ENCODE measurements at places on chromosomes 4 and X.
A peak's percentile ranks its signal among the peaks of the same experiment; 100 is the strongest.

- DNase-seq = no peak
Observed at GRCh38 chr4:10442976-10443375, 14.2 kb downstream of the ZNF518B start.

GRCh38 chrX:108712886-108713285, 23.5 kb downstream of the IRS4 start:
- DNase-seq = no peak

GRCh38 chrX:45628041-45628440, 427.4 kb upstream of the DIPK2B start:
- DNase-seq = no peak

DNA sequence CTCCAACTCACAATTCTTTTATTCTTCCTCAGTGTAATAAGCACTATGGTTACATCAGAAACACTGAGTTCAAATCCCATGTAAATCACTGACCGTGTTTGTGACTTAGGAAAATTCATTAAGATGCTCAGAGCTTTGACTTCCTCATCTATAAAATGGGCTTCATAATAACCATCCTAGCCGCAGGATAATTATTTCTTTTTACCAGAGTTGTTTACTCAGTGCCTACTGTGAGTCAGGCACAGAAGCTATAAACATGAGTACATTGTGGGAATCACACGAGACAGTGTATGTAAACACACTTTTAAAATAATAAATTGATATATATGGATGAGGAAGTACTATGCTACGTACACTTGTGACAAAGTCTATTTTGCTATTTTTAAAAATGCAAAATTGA, 296.3 kb upstream of the TENM3 start:
- DNase-seq = no peak

DNA sequence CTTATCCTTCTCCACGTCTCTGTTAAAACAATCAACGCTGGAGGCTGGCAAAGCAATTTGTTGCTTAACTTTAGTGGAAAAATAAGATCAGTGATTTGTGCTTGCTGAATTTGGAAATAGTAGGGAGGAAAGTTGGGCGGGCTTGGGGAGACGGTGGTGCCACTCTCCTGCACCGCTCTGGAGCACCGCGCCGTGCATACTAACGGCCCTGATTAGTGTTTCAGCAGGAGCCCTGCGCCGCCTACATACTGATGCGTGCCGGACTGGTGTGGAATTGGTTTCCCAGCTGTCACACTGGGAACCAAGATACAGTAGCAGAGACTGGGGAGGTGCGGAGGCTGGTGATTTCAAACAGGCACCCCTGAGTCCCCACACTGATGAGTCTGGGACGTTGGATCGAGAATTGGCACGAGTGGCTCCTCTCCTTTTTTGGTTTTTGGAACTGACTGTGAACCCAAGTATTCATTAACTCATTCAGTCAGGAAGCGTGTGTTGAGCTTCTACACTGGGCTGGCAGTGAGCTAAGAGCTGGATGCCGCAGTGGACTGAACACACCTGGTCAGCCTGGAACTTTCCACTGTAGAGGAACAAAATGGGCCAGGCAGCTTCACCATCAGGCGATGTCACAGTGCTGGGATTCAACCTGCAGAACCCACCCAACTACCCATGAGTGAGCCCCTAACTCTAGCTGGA, 29.0 kb upstream of the PSAPL1 start:
- no peak for DNase-seq

DNA sequence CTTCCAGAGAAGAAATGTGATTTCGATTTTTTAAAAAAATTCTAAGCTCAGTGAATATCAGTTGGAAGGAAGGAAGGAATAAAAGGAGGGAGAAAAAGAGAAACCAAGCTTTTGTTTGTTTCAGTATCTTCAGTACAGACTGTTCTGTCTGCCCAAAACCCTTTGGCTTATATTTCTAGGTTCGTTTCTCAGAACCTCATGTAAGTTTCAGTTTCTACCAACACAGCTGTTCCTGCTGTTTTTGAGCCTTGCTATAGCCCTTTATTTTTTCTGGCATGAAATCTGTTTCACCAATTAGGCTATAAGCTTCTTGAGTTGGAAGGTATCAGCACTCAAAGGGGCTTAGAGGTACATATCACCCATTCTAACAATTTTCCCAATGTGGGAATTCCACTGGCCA, 157.9 kb downstream of the GBA3 start:
- no peak for DNase-seq

DNA sequence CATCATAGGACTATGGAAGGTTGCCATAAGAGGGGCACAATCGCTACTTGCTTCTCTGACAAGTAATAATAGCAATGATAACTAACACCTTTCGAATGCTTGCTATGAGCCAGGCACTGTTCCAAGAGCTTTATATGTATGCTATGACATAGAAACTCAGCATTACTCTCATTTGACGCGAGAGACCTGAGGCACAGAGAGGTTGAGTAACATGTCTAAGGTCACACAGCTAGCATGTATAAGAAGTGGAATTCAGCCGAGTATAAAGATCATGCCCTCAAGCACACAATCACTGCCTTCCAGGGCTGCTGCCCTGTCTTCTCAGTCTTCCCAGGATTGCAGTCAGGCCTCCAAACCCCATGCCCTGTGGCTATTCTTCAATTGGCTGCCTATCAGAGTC, 19.5 kb downstream of the PJA1 start:
- DNase-seq = no peak

- DNase-seq = no peak
Observed at GRCh38 chr4:181017038-181017437, 1226.2 kb upstream of the TENM3 start.

DNA sequence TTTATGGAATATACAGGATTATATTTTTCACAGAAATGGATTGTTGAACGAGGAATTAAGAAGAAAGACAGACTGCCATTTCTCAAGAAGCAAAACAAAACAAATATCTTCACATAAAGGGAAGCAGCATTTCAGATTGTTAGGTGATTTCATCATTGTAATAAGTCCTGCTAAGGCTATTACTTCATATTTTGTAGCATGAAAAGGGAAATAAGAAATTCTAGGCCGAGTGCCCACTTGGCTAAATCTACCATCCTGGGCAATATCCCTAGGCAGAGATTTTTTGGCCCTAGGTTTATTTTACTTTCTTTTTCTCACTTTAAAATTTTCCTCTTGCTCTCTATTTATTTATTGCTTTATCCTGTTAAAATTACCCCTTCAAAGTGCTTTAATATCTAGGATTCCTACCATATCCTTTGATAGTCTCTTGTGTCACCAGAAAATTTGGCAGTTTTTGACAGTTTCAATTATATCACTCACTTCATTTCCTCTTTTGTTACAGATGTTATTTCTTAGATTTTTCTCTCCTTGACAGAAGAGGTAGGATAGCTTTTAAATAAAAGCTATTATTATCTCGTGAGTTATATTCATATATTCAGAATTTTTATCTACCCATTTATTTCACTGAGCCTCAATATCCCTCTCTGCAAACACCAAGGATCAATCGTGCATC, 142.3 kb downstream of the PDGFC start:
- DNase-seq = no peak

- no peak for DNase-seq
Observed at GRCh38 chrX:97308171-97308570, 424.5 kb downstream of the RPA4 start.

DNA sequence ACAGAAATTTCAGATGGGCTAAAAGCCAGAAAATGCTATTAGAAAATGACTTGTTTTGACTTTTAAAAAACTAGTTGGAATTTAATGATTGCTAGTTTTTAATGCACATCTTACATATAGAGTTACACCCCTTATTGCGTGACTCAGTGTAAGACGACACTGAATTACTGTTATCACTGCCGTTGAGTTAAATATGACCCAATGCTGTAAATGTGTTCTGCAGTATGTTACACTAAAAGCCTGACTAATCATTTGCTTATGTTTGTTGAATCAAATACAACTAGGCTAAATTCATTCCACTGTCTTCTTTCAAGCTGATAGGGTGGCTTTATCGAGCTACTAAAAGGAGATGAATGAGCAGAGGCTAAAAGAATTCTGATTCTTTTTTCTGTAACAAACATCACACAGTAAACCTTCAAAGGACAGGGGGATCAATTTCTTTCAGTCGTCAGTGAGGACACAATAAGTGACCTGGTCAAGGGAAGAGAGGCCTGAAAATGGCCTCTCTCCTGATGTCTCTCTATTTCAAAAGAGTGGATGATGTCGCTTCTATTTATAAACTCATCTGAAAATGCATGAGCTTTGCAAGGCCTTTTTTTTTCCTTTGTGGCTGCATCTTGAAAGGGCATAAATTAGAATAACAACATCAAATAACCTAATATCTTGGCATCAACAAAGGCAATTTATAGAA, 142.2 kb upstream of the KCNIP4 start:
- DNase-seq = no peak

- DNase-seq = no peak
Observed at GRCh38 chrX:74340051-74340450, 36.1 kb downstream of the ZCCHC13 start.

GRCh38 chr4:114398410-114398809, 200.2 kb upstream of the UGT8 start:
- DNase-seq = no peak

DNA sequence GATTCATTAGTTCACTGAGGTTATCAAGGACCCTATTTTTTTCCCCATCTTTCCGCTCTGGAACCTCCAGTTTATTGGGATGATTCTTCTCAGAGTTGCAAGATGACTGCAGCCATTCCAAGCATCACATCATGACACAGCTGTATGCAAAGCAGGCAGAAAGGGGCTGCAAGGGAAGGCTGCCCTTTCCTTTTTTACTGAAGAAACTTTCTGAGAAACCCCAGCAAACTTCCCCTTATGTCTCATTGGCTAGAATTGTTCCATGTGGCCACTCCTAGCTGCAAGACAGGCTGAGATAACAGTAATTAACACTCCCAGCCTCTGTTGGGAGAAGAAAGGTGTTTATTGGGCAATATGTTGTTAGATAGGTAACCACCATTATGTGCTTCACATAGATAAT, 102.6 kb downstream of the SATL1 start:
- no peak for DNase-seq

GRCh38 chr4:76773766-76774165, 124.2 kb downstream of the SOWAHB start:
- DNase-seq = no peak

DNA sequence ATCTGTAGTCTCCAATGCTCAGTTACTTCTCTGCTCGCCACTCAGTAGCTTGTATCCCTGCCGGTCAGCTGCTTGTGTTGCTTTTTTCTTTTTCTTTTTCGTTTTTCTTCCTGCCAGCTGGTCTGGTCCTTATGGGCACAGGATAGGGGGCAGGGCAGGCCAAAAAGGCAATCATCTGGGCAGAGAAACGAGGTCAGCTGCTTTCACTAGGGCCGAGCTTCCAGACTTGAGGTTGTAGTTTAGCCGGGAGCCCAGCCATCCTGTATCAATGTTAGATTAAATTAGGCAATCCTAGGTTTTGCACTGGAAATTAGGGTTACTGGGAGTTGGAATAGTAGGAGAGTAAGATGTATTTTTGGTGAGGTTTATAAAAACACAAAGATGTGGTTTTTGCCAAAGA, 3.4 kb downstream of the ARSF start:
- no peak for DNase-seq

- no peak for DNase-seq
Observed at GRCh38 chr4:136505020-136505419, 1027.3 kb downstream of the PCDH18 start.

GRCh38 chrX:3026074-3026815, 15.0 kb upstream of the ARSF start:
- no peak for DNase-seq

- DNase-seq = no peak
Observed at GRCh38 chr4:2373532-2373931, 44.9 kb downstream of the ZFYVE28 start.

DNA sequence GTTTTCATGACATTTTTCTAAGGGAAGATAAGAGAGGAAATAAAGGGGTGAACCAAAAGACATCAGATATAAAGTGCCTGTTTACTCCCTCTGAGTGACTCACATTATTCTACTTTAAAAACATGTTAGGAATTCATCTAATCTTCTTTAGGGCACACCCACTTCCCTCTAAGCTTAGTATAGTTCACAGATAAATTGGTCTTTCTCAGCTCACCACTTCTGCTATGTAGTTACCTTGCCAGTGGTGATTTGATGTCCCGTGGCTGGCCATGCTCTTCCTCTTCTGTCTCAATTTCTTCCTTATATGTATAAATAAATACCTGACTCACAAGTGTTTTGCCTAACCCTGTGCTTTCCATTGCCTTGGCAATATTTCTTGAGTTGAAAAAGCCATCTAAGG, 96.8 kb downstream of the PDLIM5 start:
- no peak for DNase-seq

- no peak for DNase-seq
Observed at GRCh38 chrX:123731258-123731986, 1.4 kb downstream of the THOC2 start.

DNA sequence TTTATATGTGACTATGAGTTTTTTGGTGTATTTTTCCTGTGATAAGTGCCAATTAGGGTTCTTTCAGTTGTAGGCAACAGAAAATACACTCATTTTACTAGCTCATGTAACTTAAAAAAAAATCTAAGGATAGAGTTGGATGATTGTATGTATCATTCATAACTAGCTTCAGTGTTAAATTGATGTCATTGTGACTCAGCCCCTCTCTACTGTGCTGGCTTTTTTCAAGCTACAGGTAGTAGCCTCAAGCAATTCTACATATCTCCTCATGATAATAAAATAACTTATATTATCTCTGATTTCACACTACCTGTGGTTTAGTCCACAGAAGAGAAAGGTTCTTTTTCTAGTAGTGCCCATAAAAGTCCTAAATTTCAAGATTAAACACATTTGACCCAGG, 11.9 kb downstream of the WDR17 start:
- DNase-seq = no peak

GRCh38 chr4:77169481-77169880, 12.5 kb downstream of the CCNG2 start:
- DNase-seq = no peak

DNA sequence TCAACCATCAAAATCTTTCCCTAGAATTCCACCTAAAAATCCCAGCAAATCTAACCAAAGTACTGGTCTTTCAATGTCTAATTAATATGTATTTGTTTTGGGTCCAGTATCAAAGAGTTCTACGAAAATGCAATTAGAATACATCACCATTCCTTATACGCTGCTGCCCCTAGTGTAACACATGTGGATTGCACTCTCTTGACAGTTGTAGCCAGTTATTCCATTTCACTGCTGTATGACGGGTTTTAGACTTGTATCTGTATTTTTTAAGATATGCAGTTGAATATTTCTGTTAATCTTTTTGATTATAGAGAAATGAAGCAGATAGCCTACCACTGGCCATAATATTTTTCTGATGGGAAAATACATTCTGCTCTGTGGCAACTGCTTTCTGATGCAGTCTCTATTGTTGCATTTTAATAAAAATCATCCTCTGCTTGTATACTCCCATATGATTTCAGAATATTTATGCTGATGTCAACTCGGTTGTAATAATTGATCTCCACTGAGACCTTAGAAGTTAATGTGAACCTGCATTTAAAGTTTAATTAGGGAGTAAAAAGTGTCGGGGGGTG, 17.1 kb upstream of the PAGE2B start:
- no peak for DNase-seq

- DNase-seq = no peak
Observed at GRCh38 chr4:174713821-174714220, 115.2 kb downstream of the GLRA3 start.

- DNase-seq = peak; percentile 47
Observed at GRCh38 chr4:146637621-146638332, 916 bp upstream of the POU4F2 start.
